Dorsolateral prefrontal cortex (tissue), 122 donors: ENCODE measurements at places on chromosomes 5 and 9.

DNA sequence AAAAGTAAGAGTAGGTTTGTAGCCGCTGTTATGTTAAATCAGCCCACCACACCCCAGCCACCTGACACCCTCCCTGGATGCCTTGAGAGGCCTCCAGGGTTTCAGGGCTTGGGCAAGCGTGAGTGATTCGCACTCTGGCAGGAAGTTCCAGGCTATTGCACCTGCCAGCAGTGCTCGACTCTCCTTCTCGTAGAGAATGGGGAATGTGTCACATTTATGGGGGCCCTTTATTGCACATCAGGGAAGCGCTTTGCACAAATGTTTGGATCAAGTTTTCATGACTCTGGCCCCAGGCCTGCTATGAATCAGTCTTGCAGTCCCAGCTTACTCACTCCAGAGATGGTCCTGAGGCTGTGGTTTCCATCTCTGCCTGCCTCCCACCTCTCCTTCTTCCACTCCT, 66.1 kb upstream of the ADRA1B start:
- no peak for DNase-seq

DNA sequence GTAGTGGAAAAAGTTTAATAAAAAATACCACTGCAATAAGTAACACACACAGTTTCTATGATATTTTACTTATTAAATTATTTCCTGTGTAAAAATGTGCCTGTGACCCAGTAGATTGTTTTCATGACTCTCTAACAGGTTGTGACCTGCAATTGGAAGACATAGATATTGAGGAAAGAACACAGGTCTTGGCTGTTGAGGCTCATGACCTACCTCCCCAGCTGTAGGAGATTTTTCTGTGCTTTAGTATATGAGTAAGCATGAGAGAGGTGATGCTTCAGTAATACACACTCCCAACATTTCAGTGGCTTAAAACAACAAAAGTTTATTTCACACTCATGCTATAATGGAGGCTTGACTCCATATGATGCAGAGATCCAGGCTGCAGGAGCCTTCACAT, 47.3 kb upstream of the TNC start:
- no peak for DNase-seq

DNA sequence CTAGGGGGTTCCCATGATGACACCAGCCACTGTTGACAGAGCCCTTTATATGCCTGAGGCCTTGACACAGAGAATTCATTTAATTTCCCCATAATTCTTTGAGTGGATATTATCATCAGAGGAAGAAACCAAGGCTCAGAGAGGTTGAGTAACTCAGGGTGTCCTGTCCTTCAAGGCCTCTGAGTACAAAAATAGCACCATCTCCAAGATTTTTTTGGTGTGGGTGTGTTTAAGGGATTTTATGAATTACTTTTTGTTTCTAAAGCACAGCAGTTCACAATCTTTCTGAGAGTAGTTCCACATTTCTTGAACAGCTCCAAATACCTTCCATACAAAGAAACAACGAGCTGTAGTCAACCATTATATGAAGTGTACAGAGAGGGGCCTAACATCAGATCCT, 6.2 kb upstream of the GSN start:
- no peak for DNase-seq

GRCh38 chr9:7871977-7872730, 72.6 kb upstream of the DMAC1 start:
- no peak for DNase-seq

DNA sequence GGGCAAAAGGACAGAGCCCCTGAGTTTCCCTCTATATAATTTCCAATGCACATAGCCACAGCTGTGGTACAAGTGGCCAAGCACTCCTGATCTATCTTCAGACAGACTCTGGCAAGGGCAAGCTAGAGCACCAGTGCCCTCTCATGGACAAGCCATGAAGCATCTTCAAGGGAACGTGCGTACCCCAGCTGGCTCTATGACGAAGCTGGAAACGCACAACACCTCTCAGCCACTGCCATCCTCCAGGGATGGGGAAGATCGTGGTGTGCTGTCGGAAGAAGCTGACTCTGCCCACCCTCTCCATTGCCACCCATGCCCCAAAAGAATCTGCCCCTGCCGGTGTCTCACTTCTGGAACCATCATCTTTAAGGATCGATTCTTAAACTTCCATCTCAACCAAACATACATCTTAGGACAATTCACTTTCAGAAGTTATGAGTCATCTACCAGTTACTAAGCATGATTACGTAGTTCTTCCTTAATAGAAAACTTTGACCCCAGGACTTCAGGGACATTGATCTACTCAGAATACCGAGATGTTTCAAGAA, 482.9 kb downstream of the AGTPBP1 start:
- DNase-seq: peak; percentile 83

GRCh38 chr9:136339173-136339957, 12.0 kb downstream of the GPSM1 start:
- DNase-seq: peak; percentile 68

DNA sequence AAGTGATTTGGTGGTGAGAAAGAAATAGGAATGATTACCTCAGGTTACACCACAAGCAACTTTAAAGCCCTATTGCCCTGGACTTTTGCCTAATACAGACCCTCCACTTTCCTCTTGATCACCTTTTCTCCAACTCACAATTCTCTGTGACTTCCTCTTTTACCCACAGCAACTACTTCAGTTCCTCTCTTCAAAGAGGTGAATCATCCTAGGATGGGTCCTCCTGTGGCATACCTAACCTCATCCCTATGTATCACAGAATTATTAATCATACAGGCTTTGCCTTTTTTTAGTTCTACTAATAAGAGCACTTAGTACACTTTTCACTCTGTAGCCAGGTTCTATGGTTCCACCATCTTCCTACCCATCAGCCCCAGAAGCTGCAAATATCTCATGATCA, 19.6 kb upstream of the INSL6 start:
- DNase-seq: no peak

GRCh38 chr9:98432960-98433359, 177.5 kb upstream of the TBC1D2 start:
- no peak for DNase-seq

- DNase-seq: no peak
Measured at GRCh38 chr5:16592255-16592654, 24.5 kb downstream of the RETREG1 start.

DNA sequence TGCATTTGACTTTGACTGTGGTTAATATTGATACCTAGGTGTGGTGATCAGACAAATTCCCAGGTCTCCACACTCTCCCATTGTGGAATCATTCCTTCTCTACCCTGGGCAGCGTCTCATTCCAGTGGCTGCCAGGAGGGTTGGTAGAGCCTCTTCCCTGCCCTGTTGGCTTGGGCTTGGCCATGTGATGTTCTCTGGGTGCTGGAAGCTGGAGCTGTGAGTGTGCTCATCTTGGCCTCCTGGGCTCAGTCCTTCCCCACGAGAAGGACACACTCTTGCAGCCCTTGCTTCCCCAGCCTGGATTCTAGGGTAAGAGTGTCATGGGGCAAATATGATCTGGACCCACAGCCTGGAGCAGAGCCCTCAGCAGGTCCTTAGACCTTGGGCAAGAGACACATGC, 167.2 kb upstream of the IRX4 start:
- DNase-seq: no peak

GRCh38 chr9:113622600-113623400, 159.3 kb downstream of the RGS3 start:
- DNase-seq: no peak

GRCh38 chr5:78353520-78353919, 6.9 kb upstream of the SCAMP1 start:
- no peak for DNase-seq

GRCh38 chr9:38082446-38083287, 13.6 kb upstream of the SHB start:
- no peak for DNase-seq

GRCh38 chr9:99299211-99300102, 77.4 kb downstream of the SEC61B start:
- no peak for DNase-seq

GRCh38 chr5:141051521-141051866, 320 bp downstream of the PCDHB1 start:
- no peak for DNase-seq

- DNase-seq: peak; percentile 49
Measured at GRCh38 chr9:132160802-132161742, 786 bp upstream of the NTNG2 start.

DNA sequence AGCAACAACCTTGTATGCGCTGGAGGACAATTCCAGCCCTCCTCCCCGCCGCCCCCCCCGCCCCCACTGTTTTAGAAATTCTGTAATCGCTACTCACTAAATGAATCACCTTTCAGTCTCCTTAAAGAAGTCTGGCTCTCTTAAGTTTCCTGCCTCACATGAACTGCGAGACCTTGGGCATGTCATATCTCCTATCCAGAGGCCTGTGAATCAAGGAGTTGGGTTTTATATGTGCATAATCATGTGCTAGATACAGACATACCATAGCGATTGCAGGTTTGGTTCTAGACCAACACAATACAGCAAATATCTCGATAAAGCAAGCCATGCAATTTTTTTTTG, 337 bp upstream of the DMAC1 start:
- DNase-seq: no peak

DNA sequence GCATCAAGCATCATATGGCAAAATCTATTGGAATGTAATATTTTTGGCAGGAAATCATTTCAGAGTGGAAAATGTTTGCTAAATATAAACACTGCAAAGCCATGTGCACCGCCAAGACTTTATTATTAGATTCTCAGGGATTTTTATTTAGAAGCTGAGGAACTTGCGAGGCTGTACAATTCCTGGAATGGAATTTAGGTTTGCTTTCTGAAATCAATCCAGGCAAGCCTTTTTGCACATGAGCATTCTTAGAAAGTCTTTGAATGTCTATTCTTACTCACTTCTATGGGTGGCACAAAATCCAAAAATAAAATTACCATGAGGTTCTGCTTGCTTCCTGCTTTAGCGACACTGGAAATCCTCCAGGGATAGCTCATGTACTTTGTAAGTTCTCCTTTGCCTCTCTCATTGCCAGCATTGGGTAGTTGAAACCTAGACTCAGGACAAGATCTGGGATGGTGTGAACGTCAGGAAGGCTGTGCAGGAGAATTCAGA, 71.5 kb upstream of the PALM2AKAP2 start:
- DNase-seq: no peak

- DNase-seq: no peak
Measured at GRCh38 chr5:13217636-13218035, 726.9 kb downstream of the DNAH5 start.

- no peak for DNase-seq
Measured at GRCh38 chr5:114148253-114148652, 213.6 kb upstream of the KCNN2 start.

- no peak for DNase-seq
Measured at GRCh38 chr9:37995961-37996818, 72.8 kb downstream of the SHB start.

DNA sequence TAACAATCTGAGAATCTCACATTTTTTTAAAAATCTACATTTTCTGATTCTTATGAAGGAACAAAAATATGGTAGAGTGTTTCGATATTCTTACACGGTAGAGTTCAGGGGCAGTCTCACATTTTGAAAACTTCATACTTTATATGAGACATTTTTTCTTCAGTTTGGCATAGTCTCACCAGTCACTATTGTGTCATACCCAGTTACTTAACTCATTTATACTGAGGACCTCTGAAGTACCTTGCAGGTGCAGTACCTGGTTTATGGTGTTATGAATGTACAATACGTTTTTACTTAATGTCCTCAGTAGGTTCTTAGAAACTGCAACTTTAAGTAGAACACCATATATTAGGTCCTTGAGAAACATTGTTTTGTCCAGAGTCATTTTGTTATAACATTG, 196.6 kb downstream of the SGCD start:
- no peak for DNase-seq

DNA sequence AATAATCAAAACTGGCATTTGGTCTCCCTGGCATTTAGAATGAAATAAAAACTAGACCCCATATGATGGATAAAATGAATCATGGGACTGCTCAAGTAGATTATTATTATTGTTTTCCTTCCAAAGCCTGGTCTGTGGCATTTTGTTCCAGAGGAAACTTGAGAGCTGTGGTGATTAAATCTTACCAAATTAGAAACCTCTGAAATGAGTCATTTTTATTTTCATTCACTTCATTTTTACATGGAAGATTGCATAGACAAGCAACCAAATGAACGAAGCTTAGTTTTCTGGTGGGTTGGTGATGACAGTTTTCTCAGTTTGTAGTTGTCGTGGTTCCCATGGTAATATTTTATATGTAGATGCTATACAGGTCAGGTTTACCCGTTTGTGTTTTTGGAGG, 23.4 kb downstream of the PAM start:
- no peak for DNase-seq

GRCh38 chr5:38922199-38922598, 76.4 kb downstream of the OSMR start:
- peak; percentile 53 for DNase-seq

GRCh38 chr5:100772006-100772405, 131.1 kb downstream of the ST8SIA4 start:
- DNase-seq: no peak

DNA sequence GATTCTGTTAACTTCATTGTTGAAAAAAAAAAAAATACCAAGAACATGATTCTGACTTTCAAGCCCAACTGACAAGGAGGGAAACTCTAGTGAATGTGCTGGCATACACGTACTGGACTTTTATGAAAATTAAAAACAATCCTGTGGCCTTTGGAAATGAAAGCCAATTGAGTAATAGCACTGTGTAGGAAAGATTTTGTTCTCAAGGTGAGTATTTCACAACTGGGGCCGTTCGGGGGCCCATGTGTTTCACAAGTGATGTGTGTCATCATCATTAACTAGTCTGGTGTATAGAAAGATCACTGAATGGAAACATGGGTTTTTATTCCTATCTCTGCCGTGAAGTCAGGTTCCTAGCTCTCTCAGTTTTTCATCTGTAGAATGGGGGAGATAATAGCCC, 605.0 kb upstream of the CLINT1 start:
- DNase-seq: no peak
